ENCODE measurements at places on chromosomes 7 and 10.

GRCh38 chr7:131244259-131244852, 83.3 kb upstream of the MKLN1 start:
- peak; percentile 90 for DNase-seq

DNA sequence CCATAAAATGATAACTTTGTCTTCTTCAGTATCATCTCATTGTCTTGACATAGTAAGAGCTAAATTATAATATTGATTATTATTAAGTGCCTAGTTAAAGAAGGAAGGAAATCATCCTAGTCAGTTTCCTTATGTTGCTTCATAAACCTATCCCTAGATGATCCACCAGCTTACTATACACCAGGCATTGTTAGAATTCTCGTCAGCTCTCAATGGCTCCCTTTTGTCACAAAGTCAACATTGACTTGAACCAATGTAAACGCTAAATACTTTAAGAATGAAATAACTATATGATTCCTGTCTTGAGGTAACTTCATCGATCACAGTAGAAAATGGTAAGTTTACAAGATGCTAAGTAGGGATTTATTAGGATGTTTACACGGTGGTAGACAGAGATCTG, 1162.9 kb downstream of the CNTNAP2 start:
- DNase-seq = no peak

DNA sequence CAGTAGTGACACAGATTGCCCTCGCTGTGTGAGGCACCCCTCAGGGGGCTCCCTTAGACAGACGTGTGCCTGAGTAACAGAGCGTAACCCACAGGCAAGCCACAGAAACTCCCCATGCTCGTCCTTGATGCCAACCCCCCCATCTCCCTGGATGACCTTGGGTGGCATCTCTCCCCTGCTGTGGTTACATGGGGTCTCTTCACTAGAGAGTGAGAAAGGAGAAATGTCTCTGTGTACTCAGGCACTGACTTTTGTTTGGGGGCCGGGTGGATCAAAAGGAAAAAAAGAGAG, 1.1 kb upstream of the ASB10 start:
- no peak for DNase-seq

DNA sequence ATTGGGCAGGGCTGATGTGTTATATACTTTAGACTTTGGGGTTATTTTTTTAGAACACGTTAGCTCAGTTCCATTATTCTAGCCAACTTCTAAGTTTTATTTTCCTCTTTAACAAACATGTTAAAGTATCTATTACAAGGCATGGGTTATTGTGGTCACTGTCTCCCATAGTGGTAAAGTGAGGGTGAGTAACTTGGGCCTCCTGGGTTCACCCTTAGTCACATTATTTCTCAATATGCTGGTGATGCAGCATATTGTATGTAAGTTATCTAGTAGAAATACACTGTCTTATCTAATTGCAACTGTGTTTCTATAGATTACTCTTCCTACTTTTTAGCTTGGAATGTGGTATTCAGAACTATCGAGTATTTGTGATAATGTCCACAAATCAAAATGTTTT, 65.9 kb downstream of the BBS9 start:
- DNase-seq = peak; percentile 60

DNA sequence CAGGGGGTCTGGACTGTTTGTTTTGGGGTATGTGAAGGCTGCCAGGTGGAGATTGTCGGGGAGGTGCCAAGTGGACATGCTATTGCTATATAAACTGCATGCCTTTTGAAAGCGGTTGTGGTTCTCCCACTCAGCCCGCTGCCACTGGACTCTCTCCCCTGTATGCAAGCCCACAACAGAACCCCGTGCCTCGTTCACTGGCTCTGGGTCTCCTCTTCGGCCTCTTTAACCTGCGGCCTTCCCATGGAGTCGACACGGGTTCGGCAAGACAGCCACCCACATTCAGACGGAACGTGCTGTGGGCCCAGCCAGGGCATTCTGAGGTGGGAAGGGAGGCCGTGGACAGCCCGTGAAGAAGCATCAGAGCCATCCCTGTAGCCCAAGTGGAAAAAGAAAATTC, 50.3 kb downstream of the SVIL start:
- no peak for DNase-seq

DNA sequence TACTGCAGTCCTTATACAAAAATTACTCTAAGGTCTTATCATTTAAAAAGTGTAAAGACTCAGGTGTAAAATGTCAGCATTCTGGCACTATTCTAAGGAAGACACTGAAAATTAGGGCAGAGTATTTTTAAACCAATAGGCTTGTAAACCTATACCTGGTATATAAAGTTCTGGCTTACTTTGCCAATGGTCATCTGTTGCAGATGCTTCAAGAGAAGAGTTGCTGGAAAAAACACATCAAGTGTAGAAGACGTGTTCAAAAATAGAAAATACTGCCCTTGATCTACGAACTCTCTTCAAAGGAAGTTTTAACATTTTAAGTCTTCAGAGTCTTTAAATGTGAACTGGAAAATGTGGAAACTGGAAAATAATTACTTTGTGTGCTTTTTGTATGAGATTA, 23.9 kb downstream of the NT5C3A start:
- no peak for DNase-seq

- DNase-seq = no peak
Observed at GRCh38 chr7:29825775-29826529, 19.6 kb downstream of the WIPF3 start.

DNA sequence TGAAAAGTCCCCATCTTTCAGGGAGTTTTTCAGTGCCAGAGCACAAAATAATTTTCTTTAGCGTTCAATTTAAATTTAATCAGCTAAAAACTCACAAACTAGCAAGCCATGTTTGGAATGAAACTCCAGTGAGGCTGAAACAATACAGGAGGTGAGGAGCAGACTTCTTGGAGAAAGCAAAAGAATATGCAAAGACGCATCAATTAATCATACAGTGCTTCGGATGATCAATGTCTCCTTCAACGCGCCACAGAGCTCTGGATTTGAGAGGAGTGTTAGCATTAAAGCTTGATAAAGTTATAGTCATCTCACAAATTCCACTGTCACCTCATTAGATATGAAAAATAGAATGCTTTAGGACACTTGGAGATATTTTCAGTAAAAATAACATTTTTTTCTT, 248.0 kb downstream of the WDR11 start:
- no peak for DNase-seq

DNA sequence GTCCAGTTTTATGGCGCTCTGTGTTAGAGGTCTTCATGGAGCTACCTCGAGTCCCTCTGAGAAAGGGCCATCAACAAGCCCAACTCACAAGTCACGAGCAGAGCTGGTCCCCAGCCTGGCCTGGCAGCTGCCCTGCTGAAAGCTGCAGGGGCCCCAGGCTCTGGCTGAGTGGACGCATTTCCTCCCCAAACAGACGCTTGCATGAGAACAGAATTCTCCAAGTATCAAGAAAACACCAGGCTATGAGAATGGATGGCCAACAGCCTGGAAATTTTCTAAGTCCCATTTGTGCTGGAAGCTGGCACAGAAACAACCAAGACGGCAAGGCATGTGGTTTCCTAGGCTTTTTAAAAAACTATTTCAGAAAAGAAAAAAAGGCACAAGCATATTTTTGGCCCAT, 114.8 kb downstream of the FAM53B start:
- no peak for DNase-seq

GRCh38 chr7:20661884-20662283, 46.4 kb downstream of the ABCB5 start:
- no peak for DNase-seq

Measured in astrocyte of the cerebellum (primary cell).